ENCODE measurements at places on chromosomes 2 and 18.

DNA sequence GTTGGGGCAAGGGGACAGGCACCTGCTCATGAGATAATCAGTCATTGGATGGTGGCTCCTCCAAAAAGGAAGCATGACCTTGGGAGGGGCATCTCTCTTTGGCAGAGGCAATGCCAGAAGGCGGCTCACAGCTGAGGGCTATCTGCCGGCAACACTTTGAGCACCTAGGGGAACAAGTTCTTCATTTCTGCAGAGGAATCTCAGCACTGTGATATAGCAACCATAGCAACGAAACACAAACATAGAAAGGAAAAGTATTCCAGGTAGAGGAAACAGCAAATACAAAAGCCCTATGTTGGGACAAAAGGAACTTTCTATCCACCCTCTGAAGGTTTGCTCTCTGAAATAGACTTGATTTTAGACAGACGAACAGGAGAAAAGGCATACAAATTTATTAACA lies 89.1 kb upstream of the NEDD4L start:
- DNase-seq, result no peak

- DNase-seq, result no peak
Measured at GRCh38 chr2:9519250-9519649, 36.4 kb downstream of the ADAM17 start.

DNA sequence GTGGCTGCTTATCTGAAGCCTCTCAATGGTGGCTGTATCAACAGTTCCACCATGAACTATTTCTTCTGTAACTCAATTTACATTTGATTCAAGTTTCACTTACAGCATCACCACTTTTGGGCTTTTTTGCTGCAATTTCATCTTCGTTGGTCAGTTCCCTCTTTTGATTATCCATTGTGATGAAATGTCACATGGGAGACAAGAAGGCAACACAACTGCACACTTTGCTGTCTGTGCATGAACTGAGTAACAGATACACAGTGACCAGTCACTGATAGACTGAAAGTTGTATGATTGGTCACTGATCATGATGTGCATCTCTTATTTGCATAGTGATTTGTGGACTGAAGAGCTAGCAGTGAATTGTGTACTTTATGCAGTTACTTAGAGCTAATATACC lies 130.7 kb upstream of the RNF152 start:
- DNase-seq, result no peak

DNA sequence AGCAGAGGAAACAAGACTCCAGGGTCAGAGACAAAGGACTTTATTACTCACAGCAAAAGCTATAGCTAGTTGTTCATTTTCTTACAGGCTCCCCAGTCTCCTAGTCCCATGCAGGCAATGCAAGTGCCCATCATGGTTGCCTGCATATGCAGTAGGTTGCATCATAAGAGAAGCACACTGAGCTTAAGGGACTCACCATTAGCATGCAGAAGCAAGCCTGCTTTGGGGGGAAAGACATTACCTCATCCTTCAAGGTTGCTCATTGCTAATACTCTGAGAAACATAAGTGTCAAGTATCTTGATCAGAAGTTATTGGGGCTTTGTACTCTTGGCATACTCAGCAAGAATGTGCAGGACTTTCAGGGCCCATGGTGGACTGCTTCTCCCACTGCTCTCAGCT lies 114.6 kb upstream of the CCDC68 start:
- DNase-seq, result no peak

GRCh38 chr2:187188783-187189631 lies 259.0 kb downstream of the CALCRL start:
- DNase-seq, result no peak

- no peak for DNase-seq
Measured at GRCh38 chr18:74645679-74646078, 48.0 kb downstream of the ZNF407 start.

- DNase-seq, result no peak
Measured at GRCh38 chr2:38315707-38316333, 61.3 kb downstream of the ATL2 start.

GRCh38 chr2:43003702-43004101 lies 211.3 kb upstream of the HAAO start:
- DNase-seq, result no peak

DNA sequence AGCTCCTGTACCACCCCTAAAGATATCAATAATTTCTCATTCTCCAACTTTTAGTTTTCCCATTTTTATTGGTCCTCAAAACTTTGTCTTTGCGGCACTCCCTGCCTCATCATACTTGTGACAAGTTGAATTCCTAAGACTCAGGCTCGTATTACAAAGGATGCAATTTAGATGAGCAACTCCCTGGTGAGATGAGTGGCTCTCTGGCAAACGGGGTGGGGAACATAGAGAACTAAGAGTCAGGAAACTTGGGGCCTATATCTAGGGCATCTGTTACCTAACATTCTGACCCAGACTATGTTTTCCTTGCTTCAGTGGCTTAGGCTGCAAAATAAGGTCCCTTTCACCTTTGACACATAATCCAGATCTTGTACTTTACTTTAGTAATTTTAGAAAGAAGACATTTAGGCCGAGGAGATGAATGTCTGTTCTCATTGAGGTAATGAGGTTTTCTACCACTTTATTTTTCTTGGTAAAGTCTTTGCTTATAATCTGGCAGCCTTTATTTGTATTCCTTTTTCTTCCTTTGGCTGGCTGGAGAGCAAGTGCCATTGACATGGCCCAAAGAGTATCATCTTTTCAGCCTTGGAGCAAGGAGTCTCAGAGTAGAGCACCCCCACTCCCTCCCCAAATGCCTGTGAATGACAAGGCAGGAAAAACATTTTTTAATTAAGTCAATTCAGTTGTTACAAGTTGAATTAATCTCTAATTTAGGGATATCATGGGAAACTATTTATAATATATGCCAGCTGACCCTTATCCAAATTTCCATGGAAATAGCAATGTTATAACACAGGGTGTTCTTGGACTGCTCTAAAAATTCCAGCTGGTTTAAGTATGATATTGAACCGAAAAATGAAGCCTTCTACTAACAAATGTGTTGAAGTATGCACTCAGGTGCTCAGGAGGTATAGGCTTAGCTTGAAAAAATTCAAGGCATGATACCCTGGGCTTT lies 15.2 kb downstream of the TSPYL6 start:
- no peak for DNase-seq

GRCh38 chr18:45730832-45731575 lies 7.0 kb downstream of the SLC14A1 start:
- no peak for DNase-seq

DNA sequence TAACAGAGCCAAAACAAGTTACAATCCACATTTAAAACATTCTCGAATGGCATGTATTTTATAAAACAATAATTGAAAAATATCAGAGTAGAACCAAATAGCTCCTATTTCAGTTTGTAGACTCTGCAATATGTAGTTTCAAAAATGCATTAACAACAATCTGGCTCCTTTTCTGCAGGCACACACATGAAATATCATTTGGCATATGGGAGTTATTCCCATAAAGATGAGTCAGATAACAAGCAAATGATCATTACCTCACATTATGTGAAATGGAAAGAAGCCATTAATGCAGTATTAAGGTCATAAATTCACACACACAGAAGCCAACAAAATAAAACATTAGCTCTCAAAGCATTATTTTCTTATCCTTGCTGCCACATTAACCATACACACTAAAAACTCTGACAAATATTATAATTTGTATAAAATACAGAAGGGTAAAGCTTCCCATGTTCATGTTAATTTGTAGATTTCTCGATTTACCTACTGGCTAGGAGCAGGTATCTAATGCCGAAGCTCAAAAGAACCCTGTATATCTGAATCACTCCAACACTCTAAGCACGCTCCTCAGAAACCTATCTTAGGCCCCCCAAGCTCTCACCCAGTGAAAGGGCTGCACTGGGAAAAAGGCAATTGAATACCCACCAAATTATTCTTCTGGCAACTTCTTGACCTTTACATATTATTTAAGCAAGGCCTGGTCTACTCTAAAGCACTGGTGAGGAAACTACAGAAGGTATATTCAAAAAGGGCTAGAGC lies 13.8 kb downstream of the NBAS start:
- no peak for DNase-seq

DNA sequence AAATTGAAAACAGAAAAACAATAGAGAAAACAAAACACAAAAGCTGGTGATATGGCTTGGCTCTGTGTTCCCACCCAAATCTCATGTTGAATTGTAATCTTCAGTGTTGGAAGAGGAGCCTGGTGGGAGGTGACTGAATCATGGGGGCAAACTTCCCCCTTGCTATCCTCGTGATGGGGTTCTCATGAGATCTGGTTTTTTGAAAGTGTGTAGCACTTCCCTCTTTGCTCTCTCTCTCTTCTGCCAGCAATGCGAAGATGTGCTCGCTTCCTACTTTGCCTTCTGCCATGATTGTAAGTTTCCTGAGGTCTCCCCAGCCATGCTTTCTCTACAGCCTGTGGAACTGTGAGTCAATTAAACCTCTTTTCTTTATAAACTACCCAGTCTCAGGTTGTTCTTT lies 112.3 kb upstream of the UXS1 start:
- DNase-seq, result no peak
